Fibroblast of lung (primary cell): ENCODE measurements at places on chromosomes 1 and 21. TPM values are rescaled to one million over a fixed set of nuclear protein-coding genes. Genes with fewer than 3 reads are reported as not detected.

VANGL2 gene
- under 0.01 TPM in 1 of 2 replicates, not detected in the other for total RNA-seq

S100A2 gene
- total RNA-seq: 1.5 and 3.6 TPM in 2 replicates

RGS4 gene
- total RNA-seq: 36.5 and 63.3 TPM in 2 replicates

CDA gene
- 0.50 TPM in 1 of 2 replicates, not detected in the other for total RNA-seq

HAO2 gene
- total RNA-seq: not detected in 2 replicates

DNA sequence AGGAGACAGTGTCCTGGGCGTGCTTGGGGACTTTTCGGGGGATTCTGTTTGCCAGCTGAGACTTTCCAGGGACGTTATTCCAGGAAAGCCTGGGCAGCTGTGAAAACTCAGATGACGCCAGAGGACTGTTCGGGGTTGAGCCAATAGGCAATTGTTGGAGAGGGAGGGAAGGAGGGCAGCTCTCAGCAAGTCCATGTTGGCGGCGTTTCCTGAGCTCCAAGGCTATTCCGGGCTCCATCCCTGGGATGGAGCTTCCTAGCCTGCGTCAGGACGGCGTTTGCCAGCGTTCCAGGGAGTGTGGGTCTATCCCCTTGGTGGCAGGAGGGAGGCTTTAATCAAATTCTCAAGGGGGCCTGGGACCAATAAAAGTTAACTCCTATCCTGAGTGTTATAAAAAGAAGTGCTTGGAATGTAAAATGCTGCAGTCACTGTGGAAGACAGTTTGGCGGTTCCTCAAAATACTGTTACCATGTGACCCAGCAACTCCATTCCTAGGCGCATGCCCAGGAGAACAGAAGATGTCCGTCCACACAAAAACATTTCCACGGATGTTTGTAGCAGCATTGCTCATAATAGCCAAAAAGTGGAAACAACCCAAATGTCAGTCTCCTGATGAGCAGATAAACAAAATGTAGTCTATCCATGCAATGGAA, 15.2 kb downstream of the SLC27A3 start:
- peak; percentile 93 for DNase-seq

- DNase-seq: no peak
These were observed 21.9 kb downstream of the IGFN1 start for GRCh38 chr1:201212461-201213055.

DNA sequence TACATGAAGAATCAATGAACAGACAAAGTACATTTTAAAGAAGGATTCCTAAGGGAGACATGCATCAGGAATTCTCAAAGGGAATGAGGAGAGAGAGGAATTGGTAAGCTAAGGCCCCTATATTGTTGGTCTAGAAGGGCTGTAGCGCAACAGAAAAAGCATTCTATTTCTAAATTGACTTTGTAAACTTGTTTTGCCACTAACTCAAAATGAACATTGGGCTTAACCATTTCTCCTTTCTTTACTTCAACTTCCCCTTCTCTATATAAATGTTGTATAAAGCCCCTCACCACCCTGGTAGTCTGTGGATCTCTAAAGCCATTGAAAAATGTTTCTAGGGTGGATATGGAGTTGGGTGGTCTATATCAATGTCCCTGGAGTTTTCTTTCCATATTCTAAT, 20.4 kb upstream of the OR6N2 start:
- DNase-seq: no peak

GRCh38 chr1:222464841-222465210, 83.1 kb downstream of the HHIPL2 start:
- peak; percentile 51 for DNase-seq

- DNase-seq: no peak
These were observed 5.5 kb upstream of the DDR2 start for GRCh38 chr1:162626761-162627160.

- no peak for DNase-seq
These were observed 13.3 kb downstream of the ETV3 start for GRCh38 chr1:157124855-157125254.

GRCh38 chr1:221724931-221725605, 16.8 kb downstream of the DUSP10 start:
- DNase-seq: peak; percentile 79

- no peak for DNase-seq
These were observed 4.7 kb downstream of the DDI2 start for GRCh38 chr1:15621975-15622374.

DNA sequence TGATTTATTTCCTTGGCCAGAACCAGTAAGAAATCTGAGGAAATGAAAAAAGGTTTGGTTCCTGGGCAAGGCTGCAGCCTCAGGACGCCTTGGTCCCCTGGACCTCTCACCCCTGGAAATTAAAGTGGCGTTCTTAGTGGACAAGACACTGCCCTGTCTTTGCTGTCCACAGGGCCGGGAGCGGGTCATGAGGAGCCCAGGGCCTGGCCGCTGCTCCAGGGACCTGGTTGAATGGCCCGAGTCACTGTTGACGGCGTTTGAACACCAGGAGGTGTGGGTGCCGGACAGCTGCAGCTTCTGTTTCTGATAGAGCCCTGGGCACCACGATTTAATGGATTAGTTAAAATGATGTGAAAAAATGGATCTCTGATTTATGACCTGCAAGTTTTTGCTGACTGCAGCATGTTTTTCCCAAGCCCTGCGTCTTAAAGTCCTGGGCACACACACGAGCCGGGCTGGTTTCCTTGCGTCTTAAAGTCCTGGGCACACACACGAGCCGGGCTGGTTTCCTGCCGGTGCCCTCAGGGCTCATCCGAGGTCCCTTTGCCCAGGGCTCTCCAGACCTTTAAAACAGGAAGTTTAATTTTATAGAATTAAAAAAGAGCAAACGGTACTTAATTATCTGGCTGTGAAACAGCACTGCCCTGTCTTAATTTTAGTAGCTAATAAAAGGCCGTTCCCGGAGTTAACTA, 74.1 kb upstream of the ACTRT2 start:
- DNase-seq: no peak

DNA sequence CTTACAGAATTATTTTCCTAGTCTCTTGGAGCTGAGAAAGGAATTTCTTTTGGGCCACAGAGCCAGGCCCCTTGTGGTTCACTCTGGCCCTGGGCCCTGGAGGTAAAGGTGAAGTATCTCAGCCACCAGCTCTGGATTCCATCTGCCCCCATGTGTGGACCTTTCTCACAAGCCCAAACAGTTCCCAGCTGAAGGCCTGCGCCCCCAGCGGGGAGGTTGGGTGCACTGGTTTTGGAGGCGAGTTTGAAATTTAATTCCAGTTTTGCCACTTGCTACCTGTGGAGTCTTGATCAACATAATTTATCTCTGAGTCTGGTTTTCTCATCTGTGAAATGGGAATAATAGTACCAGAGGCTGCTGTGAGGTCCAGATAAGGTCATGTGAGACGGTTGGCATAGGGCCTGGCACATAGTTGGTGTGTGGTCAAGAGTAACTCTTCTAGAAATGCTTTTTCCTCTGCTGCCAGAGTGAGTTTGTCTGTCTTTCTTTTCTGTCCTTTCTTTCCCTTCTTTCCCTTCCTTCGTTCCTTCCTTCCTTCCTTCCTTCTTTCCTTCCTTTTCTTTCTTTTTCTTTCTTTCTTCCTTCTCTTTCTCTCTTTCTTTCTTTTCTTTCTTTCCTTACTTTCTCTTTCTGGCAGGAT, 6.1 kb downstream of the AGTRAP start:
- DNase-seq: no peak

GRCh38 chr1:229229137-229229720, 41.7 kb upstream of the RAB4A start:
- DNase-seq: no peak
